Fibroblast of skin of left biceps (primary cell): ENCODE measurements at places on chromosomes 12 and 14.

DNA sequence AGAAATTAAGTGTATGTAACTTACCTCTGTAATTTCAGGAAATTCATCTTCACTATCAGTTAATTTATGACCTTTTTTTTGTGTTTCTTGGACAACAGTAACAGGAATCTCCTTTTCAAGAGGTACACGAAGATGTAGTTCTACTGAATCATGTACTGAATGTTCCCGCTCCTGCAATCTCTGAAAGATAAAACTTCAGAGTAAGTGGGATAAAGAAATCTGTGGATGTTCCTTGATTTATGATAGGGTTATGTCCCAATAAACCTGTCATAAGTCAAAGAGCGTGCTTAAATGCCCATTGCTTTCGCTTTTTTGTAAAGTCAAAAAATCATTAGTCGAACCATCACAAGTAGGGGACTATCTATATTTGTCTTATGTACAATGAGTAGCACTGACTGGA is 40.8 kb downstream of the SENP1 start:
- DNase-seq = no peak

- no peak for DNase-seq
These were observed 23.2 kb downstream of the ZFYVE1 start for GRCh38 chr14:73003681-73004080.

DNA sequence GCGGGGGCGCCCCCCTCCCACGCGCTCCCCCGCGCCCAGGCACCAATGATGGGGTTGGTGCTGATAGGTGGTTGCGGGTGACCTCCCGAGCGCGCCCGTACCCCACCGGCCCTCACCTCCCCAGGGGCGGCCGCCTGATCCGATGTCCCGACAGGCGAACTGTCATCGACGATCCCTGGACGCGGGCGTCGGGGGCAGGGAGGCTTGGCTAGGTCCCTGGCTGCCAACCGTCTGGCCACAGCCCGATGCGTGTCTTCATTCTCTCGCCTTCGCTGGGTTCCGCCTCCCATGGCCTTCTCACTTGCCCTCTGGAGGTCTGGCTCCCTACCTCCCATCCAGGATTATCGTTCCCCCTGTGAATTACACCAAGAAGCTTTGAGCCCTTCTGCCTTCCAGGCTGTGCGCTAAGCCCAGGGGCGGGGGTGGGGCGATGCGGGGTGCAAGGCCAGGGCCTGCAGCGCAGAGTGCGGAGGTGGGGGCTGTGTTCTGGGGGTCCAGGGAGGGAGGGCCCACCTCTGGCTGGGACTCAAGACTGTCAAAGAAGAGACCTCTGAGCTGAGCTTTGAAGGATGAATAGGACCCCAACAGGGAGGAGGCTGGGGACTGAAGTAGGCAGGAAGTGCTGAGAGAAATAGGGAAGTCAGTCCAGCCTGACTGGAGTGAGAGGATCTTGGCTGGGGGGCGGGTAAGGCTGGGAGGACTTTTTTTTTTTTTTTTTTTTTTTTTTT is 7.7 kb upstream of the RACGAP1 start:
- DNase-seq = no peak

DNA sequence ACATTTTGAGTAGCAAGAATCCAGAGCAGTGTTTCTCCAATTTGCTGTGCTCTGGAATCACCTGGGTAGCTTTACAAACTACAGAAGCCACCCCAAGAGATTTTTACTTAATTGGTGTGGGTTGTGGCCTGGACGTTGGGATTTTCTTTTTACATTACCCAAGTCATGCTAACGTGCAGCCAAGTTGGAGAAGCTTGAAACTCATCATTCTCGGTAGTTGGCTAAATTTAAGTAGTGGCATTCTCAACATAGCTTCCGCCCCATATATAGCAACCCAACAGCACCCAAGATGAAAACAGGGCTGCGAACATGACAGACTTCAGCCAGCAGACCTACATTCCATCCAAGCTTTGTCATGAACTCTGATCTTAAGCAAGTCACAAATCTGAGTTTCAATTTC is 25.0 kb downstream of the DAD1 start:
- no peak for DNase-seq

DNA sequence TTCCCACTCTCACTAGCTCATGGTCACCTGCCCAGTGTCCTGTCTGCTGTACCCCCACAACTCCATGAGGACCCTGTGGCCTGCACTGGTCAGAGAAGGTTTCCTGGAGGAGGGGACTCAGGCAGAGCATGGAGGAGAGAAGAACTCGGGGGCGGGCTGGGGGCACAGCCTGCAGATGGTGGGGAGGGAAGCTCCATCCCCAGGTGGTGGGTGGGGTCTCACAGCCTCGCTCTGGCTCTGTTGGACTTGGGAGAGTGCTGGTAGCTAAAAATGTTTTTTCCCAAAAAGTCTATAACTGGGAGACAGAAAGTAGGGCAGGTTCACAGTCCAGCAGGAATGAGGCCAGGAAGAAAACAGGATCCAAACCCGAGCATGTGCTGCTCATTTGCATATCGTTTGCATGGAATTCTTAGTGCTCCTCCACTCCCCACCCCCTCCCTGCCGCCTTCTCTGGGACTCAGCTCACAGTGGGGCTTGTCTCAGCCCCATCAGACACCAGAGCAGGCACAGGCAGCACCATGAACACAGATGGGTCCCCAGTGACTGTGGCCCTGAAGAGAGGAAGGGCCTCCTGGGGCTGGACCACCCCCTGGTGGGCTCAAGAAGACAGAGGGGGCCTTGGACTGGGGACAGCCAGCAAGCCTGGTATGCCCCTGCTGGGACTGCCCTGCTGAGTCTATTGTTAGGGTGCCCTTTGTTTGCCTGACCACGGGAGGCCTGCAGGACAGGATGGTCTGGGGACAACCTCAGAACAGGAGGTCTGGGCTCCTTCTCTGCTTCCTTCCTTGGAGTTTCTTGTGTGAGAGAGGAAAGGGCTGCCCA is 67.0 kb upstream of the SFSWAP start:
- DNase-seq = no peak

- no peak for DNase-seq
These were observed 8.9 kb downstream of the GPR132 start for GRCh38 chr14:105056303-105056831.

DNA sequence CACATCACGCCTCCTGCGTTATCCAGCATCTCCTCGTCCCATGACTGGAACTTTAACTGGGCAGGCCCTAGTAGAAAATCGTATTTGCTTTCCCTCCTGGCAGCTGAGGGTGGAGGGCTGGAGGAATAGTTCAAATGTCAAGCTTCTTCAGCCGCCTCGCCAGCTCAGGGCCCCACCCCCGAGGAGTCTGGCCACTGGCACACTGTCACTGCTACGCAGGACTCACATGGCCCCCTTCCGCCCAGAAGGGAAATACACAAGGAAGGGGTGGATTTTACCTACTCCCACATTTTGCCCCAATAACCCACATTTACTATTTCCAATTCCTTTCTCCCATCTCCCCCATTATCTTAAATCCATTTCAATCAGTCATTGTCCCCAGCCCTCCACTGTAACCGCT is 8.6 kb downstream of the SLC6A13 start:
- DNase-seq = no peak

DNA sequence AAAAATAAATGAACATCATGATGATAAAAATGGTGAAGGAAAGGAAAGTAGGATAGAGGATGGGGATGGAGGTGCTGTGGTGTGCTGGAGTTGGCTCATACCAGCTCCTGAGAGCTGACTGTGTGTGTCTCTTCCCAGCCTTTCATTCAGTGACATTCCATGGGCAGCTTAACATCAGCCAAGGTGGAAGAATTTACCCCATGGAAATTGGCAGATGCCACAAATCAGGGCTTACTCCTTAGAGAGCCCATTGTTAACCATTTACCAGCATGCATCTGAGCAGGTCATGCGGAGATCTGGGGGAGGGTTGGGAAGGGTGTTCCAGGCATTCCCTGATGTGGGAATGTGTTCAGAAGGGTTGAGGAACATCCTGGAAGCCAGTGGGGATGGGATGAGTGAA is 164.7 kb upstream of the MYL2 start:
- DNase-seq = no peak

- DNase-seq = no peak
These were observed 36.7 kb upstream of the TMCC3 start for GRCh38 chr12:94686834-94687628.

GRCh38 chr14:38199739-38200138 is 8.0 kb upstream of the SSTR1 start:
- no peak for DNase-seq
